ENCODE measurements at places on chromosomes 5 and 9.

- DNase-seq = no peak
Observed at GRCh38 chr9:38141746-38142591, 72.9 kb upstream of the SHB start.

DNA sequence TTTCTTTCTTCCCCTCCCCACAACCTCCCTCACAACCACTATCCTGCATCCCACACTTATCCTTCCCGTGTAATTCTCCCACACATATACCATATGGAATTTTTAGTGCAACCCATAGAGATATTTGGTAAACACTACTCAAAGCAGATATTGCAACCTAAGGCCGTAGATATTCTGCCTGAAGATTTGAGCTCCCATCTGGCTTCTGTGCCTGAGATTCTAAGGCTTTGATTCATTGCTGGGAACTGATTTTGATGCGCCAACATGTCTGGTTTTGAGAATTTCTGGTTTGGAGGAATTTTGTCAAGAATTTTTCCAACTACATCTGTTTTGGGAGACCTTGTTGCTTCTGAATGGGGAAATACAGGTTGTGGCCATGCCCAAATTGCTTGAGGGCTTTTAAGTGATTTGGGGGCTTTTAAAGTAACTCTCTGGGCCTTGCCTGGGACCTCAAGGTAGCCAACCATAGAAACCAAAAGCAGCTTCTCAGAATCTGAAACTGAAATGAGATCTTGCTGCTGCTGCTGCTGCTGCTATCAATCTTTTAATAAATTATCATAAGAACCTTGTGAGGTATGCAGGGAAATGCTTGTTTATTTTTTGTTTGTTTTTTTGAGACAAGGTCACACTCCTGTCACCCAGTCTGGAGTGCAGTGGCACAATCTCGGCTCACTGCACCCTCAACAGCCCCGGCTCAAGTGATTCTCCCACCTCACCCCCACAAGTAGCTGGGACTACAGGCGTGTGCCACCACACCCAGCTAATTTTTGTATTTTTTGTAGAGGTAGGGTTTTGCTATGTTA is 36.2 kb downstream of the PLAC8L1 start:
- DNase-seq = no peak

DNA sequence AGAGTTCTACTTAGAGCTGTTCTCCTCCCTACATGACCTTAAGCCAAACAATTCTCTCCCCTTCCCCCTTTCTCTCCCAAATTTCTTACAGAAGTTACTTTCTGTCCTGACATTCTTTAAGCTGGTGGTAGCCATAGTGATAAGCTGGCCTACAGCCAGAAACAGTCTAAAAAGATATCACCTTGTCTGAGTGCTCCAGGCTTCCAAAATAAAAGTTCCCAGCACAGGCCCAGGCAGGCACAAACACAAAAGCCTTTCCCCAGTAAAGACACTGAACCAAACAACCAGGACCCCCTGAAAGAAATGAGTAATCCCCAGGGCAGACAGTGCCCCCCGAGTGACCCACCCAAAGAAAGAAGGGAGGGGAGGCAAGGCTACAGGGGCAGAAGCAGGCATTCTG is 19.2 kb downstream of the SIL1 start:
- no peak for DNase-seq

GRCh38 chr5:159021136-159021900 is 78.4 kb downstream of the EBF1 start:
- DNase-seq = no peak

DNA sequence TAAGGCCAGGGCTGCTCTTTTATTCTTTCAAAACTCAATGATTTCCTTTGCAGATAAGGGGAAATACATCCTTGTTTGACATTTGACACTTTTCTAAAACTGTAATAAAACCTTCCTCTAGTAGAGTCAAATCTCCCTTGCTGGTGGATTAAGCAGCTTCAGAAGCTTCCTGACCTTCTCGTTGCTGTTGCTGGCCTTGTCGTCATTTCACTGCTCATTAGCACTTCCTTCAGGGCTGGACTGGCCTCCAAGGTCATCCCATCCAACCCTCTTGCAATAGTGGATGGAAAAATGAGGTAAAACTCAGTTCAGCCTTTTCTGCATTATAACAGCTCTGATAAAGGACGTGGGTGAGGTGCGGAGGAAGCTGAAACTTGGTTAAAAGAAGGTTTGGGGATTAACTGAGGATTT is 1.1 kb upstream of the ADAMTSL1 start:
- DNase-seq = no peak

GRCh38 chr5:12611132-12611531 is 706.9 kb upstream of the CTNND2 start:
- no peak for DNase-seq

GRCh38 chr9:73183917-73184861 is 32.5 kb downstream of the ANXA1 start:
- no peak for DNase-seq

- no peak for DNase-seq
Observed at GRCh38 chr5:153674356-153674755, 183.9 kb downstream of the GRIA1 start.

Data from activated CD8-positive, alpha-beta memory T cell treated with anti-CD3 and anti-CD28 coated beads, Interleukin-2, amount 10 ng/mL, durations not matched to agents 7 days and 5 days (primary cell).